ENCODE measurements at places on chromosomes 1 and 21. TPM values are rescaled to one million over a fixed set of nuclear protein-coding genes. Genes with fewer than 3 reads are reported as not detected.
A peak's percentile ranks its signal among the peaks of the same experiment; 100 is the strongest.

The CYP4A11 gene
- total RNA-seq, result not detected

The MOV10 gene
- total RNA-seq, result 77.2 TPM

The RHD gene
- total RNA-seq, result 0.07 TPM

The CALML6 gene
- 0.57 TPM for total RNA-seq

DNA sequence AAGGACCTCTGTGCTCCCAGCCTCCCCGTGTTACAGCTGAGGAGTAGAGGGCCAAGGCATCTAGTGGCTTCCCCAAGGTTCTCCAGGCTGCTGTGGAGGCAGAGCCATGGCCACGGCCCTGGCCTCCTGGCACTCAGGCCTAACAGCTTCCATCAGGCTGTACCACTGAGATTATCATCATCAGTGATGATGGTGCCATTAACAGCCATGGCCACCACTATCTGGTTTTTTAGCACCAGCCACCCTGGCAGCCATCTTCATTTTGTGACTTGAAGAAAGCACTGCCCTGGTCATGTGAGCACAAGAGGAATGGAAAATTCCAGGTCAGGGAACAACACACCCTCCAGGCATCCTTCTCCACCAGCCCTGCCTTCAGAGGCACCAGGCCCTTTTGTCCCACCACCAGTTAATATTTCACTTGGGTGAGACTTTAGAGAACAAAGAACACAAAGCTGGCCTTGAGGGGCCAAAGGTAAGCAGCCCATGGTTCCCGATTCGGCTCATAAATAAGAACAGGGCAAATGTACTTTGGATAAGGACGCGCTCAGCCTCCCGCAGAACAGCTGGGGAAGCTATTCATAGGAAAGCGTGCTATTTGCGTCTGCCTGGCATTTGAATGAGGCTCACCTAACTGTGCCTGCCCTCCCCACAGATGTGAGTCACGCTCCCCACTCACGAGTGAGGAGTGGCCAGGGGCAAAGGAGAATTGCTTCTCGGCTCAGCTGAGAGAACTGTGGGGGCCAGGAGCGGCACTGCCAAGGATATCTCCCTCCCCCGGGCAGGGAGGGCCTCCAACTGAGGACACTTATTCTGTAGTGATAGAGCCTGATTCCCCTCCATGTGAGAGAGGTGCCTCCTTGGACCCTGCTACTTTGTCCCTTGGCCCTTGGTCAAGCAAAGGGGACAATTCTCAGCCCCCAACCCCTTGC, 95.6 kb downstream of the CD58 start:
- H3K27me3 ChIP-seq, result no peaks in the 10 kb centered on the region
- no peak overlapping the region for H3K4me3 ChIP-seq
- no peak overlapping the region for H3K27ac ChIP-seq
- DNase-seq, result no peak
- H3K4me1 ChIP-seq, result peaks cover 9% of the 10 kb centered on the region

DNA sequence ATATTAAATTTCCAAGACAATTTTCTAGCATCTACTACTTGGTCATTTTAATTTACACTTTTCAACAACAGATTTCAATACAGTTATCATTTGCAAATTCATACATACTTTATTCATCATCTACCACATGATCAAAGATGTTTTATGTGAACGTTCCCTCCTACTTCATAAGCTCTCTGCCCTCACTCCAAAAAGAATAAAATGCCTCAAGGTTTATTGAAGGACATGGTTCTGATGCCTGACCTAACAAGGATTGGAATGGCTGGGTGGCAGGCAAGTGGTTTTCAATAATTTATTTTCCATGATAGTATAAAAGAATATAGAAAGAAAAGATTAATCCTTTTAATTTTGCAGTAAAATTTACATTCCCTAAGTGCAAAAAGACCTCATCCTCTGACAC, 5.4 kb downstream of the CDKN2C start:
- peaks cover 95% of the 10 kb centered on the region for H3K27me3 ChIP-seq
- H3K36me3 ChIP-seq, result no peaks in the 10 kb centered on the region
- H3K27ac ChIP-seq, result no peak overlapping the region

DNA sequence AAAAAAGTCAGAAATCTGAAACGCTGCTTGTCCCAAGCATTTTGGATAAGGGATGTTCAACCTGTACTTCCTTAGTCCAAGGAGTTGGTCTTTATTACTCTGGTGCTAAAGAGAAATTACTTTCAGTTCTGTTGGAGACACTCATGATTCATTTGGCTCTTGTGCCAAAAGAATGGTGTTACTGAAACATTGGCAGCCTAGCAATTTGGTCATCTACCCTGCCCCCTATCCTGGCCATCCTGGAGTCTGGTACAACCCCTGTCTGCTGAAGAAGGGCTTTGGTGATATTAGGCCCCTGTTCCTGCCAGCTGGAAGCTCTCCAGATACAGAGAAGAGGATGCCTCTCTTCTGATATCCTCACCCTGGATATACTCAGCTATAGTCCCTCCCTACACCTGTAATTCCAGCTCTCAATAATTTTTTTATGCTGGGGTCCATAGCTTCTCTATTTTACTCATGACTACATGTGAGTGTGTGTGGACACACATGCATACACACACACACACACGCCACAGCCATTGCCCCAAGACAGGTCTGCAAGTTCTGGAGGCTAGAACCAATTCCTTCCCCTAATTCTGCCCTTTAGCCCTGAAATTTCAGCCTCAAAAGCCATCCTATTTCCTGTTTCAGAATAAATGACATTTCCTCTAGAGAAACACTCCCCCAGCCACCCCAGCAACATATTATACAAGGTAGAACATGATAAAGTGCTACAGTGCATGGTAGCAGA, 40.0 kb downstream of the LHX8 start:
- no peaks in the 10 kb centered on the region for H3K36me3 ChIP-seq
- H3K4me1 ChIP-seq, result no peaks in the 10 kb centered on the region
- H3K27me3 ChIP-seq, result peaks cover 8% of the 10 kb centered on the region
- H3K27ac ChIP-seq, result no peak overlapping the region
- H3K4me3 ChIP-seq, result no peak overlapping the region

DNA sequence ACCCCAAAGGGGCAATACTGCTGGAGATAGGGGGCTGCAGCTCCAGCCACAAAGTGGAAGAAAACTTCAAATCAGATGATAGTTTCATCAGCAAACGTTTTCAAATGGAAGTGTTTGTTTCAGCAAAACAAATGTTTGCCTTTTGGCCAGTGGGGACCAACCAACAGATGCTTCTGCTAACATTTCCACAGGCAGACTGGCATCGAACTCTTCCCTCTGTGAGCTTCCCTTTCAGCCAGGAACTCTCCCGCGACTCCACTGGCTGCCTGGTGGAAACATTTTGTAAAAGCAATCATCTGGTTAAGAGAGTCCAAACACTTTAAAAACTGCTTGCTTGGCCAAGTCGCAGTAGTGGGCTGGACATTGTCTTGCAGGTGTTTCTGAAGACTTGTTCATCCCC, 30.7 kb downstream of the CENPF start:
- DNase-seq, result no peak
- no peak overlapping the region for H3K4me3 ChIP-seq
- H3K36me3 ChIP-seq, result peaks cover 21% of the 10 kb centered on the region
- no peak overlapping the region for H3K27ac ChIP-seq

DNA sequence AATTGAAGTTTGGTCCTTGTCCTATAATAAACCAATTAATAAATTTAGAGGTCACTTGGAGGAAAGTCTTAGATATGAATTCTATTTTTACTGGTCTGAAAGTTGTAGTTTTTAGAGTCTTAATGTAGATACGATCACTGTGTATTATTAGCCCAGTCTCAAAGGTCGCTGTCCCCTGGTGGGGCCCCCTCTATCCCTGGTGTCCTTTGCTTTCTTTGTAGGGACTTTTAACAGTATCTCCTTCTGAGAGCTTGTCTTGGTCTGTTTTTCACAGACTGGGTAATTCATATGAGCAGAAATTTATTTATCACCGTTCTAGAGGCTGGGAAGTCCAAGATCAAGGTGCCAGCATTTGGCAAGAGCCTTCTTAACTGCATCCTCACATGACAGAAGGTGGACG, 18.5 kb downstream of the CHD1L start:
- no peak overlapping the region for H3K27ac ChIP-seq
- no peak for DNase-seq
- H3K4me3 ChIP-seq, result no peak overlapping the region
- no peaks in the 10 kb centered on the region for H3K27me3 ChIP-seq

GRCh38 chr1:231242516-231243198, 1.6 kb downstream of the GNPAT start:
- peak overlapping the region; percentile 97 for H3K4me3 ChIP-seq
- DNase-seq, result no peak
- H3K4me1 ChIP-seq, result peaks cover 27% of the 10 kb centered on the region
- H3K27ac ChIP-seq, result no peak overlapping the region
- peaks cover 2% of the 10 kb centered on the region for H3K36me3 ChIP-seq

DNA sequence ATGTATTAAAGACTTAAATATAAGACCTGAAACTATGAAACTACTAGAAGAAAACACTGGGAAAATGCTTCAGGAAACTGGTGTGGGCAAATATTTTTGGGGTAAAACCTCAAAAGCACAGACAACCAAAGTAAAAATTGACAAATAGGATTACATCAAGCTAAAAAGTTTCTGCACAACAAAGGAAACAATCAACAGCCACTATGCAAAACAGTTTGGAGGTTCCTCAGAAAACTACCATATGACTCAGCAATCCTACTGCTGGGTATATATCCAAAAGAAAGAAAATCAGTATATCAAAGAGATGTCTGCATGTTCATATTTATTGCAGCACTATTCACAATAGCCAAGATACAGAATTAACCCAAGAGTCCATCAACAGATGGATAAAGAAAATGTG, 17.1 kb downstream of the TSHB start:
- DNase-seq, result no peak
- no peaks in the 10 kb centered on the region for H3K27me3 ChIP-seq
- no peaks in the 10 kb centered on the region for H3K4me1 ChIP-seq
- H3K36me3 ChIP-seq, result no peaks in the 10 kb centered on the region
- H3K4me3 ChIP-seq, result no peak overlapping the region

DNA sequence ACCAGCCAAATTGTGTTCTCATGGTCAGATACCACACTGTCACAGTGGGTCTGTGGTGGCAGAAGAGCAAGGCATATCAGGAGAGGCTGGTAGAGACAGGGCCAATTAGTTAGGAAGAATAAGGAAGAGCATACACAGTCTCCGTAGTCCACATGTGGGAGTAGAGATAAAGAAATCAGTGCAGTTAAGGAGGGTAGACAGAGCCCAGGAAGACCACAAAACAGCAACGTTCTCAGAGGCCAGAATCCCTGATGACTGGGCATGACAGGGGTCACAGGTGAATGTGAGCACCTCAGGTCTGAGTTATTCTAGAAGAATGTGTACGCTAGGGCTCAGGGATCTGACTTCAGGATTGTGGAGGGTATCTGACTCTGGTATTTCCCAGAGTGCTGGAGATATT, 31.7 kb downstream of the CD48 start:
- H3K27me3 ChIP-seq, result peaks cover 9% of the 10 kb centered on the region
- H3K27ac ChIP-seq, result no peak overlapping the region
- H3K36me3 ChIP-seq, result no peaks in the 10 kb centered on the region
- peaks cover 4% of the 10 kb centered on the region for H3K4me1 ChIP-seq

DNA sequence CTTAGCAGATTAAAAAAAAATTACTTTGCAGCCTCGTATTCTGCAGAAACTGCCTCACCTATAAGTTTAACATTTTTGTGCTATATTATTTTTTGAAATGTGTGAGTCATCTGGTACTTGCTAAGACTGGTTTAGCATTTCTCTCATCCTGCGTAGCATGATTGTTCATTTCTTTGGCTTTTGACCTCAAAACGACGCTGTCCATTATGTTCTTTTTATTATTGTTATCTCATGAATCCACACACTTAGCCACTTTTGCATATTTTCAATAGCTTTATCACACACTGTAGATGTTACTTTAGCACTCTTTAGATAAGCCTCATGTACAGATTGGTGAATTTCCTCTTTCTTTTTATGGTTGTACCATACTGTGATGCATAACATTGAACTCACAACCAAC, 1004.9 kb upstream of the NCAM2 start:
- no peaks in the 10 kb centered on the region for H3K27me3 ChIP-seq
- DNase-seq, result no peak
- H3K4me3 ChIP-seq, result no peak overlapping the region

Measured in neural crest cell (in vitro differentiated cells).